ENCODE measurements at places on chromosomes 5 and 9.

DNA sequence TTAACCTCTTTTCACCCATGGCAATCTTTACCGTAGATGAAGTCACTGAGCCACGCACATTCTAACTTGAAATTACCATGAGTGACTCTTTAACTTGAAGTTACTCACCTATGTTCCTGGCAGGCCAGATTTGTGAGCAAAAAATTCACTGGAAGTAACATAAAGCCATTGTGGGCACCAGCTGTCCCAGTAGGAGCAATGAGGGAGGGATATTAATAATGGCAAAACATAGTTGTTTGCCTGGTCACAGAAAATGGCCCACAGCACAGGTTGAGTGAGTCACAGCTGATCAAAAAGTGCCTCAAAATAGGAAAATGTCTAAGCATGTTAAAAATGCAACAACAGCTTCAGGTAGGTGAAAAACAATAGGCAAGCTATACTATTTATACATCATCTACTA, 146.6 kb downstream of the EFNA5 start:
- no peak for DNase-seq

DNA sequence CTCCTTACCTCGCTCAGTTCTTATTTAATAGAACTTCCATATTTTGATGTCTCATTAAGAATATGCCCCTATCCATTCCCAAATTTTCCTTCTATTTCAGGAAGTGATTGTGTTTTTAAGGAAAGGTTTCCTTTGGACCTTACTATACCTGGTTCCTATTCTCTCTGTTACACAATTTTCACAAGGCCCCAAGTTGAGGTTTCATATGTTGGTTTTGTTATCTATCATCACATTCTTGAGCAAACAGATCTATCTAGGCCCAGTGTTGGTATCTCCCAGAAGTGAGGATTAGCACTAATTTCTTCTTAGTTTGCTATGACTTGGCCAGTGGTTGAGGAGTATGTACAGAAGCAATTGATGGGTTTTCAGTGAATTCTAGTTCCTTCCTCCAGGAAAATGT, 41.5 kb downstream of the ALG2 start:
- no peak for DNase-seq

- no peak for DNase-seq
These were observed 147.0 kb downstream of the DCP2 start for GRCh38 chr5:113123618-113124017.

GRCh38 chr5:152607401-152608160, 202.5 kb upstream of the NMUR2 start:
- no peak for DNase-seq

- no peak for DNase-seq
These were observed 147.0 kb downstream of the GLIS3 start for GRCh38 chr9:4152876-4153275.

GRCh38 chr9:38337181-38337580, 55.3 kb upstream of the ALDH1B1 start:
- DNase-seq, result no peak
